Testis (tissue), 5 donors: ENCODE measurements at places on chromosomes 7 and 10.

GRCh38 chr10:51685768-51686167 lies 13.6 kb downstream of the CSTF2T start:
- no peak for DNase-seq

- DNase-seq, result no peak
Measured at GRCh38 chr7:102291056-102291915, 4.6 kb downstream of the SH2B2 start.

- no peak for DNase-seq
Measured at GRCh38 chr7:71885487-71885886, 526.7 kb downstream of the CALN1 start.

DNA sequence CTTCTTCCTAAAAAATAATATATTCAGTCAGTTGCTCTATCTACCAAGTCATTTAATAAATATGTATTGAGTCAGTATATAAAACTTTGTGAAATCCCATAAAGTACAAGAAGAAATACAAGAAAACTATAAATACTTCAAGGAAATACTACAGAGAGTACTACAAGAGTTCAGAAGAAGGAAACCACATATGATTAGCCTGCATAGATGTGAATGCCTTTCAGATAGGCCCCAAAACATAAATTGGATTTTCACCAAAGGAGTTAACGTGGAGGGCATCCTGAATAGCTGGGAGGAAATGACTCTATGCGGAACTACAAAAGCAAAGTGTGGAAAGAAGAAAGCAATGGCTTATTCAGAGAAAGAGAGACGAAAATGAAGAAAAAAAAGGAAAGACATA lies 120.1 kb downstream of the LRRN3 start:
- no peak for DNase-seq

- DNase-seq, result peak; percentile 49
Measured at GRCh38 chr10:69045441-69046300, 42.2 kb upstream of the SRGN start.
